Fibroblast of lung (primary cell): ENCODE measurements at places on chromosomes 12 and 14.

GRCh38 chr14:47539031-47539461 is 136.4 kb downstream of the MDGA2 start:
- no peak for DNase-seq

GRCh38 chr12:54294953-54295566 is 5.8 kb downstream of the NFE2 start:
- no peak for DNase-seq

- DNase-seq: no peak
Measured at GRCh38 chr12:2624543-2625288, 170.1 kb upstream of the FKBP4 start.

DNA sequence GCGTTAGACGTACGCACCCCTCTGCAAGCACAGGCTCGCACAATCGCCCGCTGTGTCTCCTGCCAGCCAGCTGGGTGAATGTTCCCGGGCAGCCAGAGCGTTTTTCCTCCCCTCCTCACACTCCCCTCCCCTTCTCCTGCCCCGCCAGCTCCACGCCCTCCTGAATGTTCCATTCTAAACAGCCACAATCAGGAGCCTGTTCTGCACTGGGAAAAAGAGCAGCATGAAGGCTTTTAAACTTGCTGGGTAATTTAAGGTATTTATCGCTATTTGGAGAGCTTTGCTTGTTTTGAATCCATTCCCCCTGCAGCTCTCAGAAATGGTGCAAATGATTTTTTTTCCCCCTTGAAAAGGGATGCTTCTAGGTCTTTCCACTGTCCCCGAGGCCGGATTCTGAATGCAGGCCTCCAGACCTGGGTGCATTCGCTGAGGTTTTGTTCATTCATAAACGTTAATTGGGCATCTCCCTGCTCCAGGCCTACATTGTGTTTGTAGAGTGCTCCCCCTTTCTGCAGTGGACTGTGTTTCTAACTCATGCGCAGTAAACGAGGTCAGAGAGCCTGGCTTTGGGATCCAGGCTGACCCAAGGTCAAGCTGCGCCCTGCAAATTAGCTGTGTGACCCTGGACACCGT is 212.5 kb downstream of the CHST11 start:
- no peak for DNase-seq

DNA sequence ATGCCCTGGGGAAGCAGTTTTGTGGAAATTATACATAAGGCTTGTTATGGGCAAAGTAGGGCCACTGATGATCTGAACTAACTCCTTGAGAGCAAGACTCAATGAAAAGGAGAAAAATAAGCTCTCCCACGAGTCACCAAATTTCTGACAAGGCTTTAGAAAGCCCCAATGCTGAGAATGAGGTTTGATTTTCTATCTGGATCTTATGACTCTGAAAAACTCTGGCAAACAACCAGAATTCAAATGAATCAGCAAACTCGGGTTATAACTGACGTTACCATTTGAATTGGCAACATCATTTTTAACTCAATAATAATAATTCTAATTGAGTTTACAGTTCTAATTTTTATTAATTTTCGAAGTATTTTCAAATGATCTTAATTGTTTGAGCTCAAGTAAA is 79.1 kb downstream of the KCNK10 start:
- no peak for DNase-seq

DNA sequence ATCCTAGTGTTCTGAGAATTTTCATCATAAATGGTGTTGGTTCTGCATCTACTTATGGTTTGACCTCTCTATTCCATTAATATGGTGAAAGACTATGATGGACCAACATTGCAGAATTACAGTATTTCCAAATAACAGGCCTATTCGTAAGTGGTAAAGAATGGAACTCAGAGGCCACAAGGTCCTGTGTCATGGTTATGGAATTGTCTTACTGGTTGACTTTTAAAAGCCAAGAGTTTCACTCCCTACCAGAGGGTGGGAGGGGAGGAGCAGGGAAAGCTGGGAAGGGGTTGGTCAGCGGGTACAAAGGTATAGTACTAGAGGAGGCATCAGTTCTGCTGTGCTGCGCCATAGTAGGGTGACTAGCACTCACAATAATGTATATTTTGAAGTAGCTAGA is 153.4 kb downstream of the TMEM132D start:
- peak; percentile 47 for DNase-seq

- peak; percentile 35 for DNase-seq
Measured at GRCh38 chr14:40983604-40984003, 623.1 kb upstream of the LRFN5 start.

GRCh38 chr14:91997492-91997891 is 42.4 kb downstream of the TRIP11 start:
- no peak for DNase-seq

GRCh38 chr12:70660620-70661219 is 23.5 kb upstream of the PTPRB start:
- peak; percentile 98 for DNase-seq

DNA sequence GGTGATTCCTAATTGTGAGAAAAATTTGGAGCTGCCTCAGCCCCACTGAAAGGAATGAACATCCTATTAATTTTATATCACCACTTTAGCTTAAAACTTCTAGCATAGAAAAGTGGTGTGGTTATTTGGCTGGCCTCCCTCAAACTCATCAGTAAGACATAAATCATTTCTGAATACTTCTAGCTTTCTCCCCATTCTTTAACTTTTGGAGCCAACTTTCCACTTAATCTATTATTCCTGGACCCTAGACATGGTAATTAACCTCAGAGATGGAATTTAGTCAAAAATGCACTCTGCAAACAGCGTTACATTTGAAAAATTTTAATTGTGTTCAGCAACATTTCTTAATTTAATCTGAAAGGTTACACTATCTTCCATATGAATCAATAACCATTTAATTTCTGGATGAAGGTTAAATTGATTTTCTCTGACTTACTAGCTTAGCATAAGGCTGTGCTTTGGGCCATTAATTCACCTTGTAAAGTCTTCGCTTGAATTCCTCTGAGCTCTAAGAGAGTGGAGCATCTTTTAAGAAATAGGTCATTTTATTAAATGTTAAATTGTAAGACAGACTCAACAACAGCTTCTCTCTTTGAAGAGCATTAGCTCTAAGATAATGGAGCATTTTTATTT is 753.6 kb upstream of the STXBP6 start:
- no peak for DNase-seq

GRCh38 chr14:88825503-88825902 is 1.1 kb downstream of the TTC8 start:
- no peak for DNase-seq

DNA sequence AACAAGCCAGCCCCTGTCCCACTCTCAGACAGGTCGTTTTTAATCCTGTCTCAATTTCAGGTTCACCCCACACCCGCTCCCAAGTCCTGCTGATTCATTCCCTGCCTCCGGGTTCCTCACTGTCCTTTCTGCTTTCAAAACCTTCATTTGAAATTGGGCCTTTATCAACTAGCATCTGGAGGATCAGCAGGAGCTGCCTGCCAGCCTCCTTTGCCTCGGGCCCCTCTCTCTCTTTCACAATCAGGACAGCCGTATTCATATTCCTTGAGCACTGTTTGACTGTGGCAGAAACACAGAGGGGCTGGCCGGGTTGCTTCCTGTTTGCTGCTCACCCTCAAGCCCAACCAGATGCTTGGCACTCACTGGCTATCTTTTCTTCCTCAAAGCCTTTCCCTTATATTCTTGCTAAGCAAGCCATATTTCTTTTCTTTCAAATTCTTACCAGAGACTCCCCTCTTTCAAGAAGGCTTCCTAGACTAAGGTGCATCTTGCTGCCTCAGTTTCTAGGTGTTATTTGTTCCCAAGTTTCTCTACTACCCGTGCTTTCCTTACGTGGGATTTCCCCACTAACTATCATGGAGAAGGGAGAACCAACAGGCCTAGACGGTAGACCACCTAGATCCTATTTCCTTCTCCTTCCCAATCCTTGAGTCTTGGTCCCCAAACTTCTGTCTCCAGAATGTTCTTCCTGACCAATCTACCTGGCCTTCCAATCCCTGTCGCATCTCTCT is 3.0 kb downstream of the GALNT6 start:
- DNase-seq: peak; percentile 82

DNA sequence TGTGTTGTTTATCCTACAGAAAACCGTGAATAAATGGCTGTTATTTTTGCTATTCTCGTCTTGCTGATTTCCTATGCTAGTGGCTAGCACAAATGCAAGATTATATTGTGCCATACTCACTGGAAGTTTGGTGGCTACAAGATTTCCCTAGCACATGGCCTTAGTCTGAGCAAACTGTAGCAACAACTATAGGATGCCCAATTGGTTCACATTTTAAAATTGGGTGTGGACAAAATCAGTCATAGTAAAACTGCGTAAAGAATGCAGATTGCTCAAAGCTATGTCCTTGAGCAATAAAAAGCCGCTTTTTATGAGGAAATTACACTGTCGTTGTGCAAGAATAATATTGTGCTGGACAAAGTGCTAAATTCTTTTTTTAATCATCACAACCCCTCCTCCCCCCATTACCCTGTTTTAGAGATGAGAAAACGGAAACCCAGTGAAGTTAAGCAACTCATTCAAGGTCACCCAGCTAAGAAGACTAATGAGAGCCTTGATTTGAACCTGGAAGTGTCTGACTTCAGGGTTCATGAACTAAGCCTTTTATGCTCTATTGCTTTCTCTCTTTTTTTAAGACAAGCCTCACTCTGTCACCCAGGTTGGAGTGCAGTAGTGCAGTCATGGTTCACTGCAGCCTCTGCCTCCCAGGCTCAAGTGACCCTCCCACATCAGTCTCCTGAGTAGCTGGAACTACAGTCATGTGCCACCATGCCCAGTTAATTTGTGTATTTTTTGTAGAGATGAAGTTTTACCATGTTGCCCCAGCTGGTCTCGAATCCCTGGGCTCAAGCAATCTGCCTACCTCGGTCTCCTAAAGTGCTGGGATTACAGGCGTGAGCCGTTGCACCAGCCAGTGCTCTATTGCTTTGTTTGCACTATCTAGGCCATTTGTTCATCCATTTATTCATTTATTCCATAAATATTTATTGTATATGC is 73.6 kb downstream of the SRGAP1 start:
- peak; percentile 99 for DNase-seq

GRCh38 chr12:70321191-70321590 is 44.9 kb upstream of the KCNMB4 start:
- no peak for DNase-seq

DNA sequence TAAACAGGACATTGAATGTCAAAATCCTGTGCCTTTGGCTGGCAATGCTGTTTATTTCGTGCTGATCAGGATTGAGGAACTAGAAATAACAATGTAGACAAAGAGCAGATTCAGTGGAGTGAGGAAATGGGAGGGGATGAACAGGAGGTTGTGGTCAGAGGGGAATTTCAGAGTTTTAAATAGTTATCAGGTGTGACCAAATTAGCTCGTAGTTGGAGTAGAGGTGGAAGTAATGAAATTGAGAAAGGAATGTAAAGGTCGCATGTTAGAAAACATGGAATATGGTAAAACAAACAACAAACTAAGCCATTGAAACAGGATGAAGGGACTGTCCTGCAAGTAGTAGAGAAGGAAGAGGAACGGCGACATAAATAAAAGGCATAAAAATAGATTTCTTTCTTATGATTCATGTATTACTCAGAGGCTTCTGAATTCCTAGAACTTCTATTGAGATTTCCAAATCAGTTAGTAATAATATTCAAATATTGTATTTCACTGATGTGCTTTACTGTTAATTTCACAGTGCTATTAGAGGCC is 9.5 kb upstream of the SAV1 start:
- peak; percentile 78 for DNase-seq

- DNase-seq: no peak
Measured at GRCh38 chr12:94754653-94755052, 104.3 kb upstream of the TMCC3 start.

DNA sequence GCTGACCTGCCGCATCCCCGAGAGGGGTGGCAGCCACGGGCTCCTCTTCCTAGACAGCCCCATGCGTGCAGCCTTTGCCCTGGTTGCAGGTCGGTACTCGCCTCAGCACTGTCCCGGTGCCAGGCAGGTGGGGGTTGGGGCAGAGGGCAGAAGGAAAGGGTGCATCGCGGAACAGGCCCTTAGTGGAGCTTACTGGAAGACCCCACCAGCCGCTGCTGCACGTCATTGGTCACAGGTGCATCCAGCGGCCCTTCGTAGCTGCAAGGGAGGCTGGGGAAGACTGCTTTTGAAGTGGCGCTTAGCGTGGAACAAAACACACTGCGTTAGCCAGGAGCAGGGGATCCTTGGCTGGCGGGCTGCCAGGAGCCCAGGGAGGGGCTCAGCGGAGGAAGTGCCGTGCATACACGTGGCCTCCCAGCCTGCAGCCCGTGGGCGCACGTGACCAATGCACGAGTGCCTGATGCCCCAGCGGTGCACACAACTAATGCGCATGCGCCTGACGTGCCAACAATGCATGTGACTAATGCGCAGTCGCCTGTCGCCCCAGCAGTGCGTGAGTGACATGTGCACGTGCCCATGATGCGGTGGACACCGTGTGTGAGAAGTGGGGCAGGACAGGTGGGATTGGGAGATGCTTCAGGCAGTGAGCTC is 5.0 kb upstream of the EP400 start:
- no peak for DNase-seq
